Right atrium auricular region (tissue), 2 donors: ENCODE measurements at places on chromosomes 4 and X.

DNA sequence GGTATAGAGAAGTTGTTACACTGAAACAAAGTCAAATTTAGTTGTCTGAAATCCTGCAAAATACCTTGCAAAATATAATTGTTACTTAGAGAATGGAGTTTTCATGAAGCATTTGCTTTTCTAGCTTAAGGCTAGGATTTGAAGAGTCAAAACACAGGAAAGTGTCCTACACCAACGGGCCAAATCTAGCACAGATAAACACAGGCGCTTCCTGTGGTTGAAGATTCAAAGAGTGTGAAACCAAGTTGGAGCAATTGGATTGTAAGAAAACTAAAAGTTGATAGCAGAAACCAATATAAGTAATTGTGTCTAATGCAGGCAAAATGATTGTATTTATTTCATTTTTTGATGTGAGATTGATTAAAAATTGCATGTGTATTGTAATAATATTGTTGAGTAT is 2002.5 kb upstream of the TENM3 start:
- DNase-seq, result no peak

DNA sequence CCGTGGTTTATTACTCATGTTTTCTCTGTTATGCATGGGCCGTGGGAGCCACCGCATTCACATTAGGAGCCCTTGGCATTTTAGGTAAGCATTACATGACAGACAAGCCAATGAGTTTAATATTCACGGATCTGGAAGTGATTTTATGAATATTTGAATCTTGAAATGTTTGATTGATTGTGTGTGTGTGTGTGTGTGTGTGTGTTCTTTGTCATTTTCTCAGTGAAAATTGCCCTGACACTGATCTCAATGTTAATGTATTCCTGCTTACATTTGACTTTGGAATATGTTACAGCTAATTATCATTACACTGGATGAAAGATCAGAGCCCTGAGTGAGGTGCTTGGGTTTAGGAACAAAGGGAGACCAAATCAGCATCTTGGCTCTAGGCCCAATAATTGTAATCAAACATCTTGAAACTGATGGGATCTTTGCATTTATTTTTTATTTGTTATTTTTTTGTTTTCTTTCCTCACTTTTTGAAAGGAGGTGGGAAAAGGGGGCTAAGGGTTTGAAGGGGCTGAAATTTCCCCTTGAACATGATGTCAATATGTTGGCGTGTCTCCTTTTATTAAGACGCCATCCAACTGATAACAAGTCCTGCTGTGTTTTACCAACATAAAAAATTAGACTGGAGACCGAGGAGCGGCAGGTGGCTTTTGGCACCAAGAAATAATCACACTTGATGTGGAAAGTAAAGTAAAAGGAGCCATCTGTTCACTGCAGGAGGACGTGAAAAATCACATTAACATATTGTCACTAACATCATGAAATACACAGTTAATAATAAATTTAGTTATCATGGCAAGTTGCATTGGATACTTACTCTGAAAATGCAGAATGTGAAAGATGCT is 5.2 kb upstream of the GK2 start:
- DNase-seq, result no peak

GRCh38 chrX:95383778-95384177 is 1300.9 kb upstream of the DIAPH2 start:
- DNase-seq, result no peak

- DNase-seq, result no peak
Measured at GRCh38 chrX:115560211-115560977, 580 bp upstream of the PLS3 start.

GRCh38 chr4:1797861-1798579 is 4.9 kb downstream of the FGFR3 start:
- no peak for DNase-seq

DNA sequence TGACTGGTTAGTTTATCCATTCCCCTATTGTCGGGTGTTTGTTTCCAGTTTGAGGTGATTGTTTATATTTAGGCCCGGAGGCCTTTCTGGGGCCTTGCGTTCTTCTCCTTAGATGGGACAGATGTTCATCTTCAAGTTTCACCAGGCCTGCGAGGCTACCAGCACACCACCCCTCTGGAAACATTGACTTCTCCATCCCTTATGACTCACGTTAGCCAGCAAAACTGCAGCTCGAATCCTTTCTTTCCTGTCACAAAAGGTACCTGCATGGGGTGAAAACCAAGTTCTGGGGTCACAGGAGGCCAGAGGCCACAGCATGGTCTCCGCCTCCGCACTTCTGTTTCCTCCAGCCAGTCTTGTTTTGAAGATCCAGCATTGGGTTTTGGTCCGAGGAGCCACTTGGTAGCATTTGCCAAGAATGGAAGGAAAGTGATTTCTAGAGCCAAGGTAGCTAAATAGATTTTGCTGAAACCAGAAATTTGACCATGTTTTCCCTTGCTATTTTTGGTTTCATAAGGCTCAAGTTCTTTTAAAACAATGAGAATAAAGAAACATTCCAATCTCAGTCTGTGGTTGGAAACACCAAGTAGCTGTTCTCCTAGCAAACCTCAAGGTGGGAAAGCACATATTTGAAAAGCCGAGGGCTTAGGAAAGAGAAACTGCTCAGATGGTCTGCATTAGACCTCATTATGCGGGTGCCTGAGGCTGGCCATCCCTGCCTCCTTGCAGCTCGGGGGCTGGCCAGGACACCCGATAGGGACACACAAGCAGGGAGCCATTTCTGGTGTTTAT is 5.6 kb downstream of the NYX start:
- no peak for DNase-seq

- no peak for DNase-seq
Measured at GRCh38 chr4:77505275-77505957, 100.2 kb upstream of the CXCL13 start.

GRCh38 chr4:85607624-85608023 is 132.7 kb downstream of the ARHGAP24 start:
- DNase-seq, result no peak

DNA sequence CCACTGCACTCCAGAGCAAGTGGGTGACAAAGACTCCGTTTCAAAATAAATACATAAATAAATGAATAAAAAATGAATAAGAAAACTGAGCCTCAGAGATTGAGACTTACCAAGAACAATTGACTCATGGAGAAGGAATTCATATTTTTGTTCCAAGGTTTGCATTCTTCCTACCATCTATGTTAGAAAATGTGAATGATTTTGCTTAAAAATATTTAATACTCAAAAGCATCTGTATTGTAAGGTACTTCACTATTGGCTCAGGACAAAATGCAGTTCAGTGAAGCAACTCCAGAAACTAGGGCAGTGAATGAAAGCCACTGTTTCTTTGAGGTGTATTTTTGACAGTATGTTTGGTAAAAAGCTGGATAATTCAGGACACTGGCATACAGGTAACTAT is 54.1 kb downstream of the XAGE2 start:
- DNase-seq, result no peak

- no peak for DNase-seq
Measured at GRCh38 chr4:80173401-80173800, 23.9 kb upstream of the PRDM8 start.

- no peak for DNase-seq
Measured at GRCh38 chr4:170388255-170388654, 298.5 kb upstream of the AADAT start.

- DNase-seq, result no peak
Measured at GRCh38 chr4:123430031-123430430, 33.4 kb downstream of the SPRY1 start.

- DNase-seq, result no peak
Measured at GRCh38 chr4:36614011-36614410, 332.6 kb downstream of the DTHD1 start.

- DNase-seq, result peak; percentile 91
Measured at GRCh38 chr4:129545599-129546278, 449.8 kb downstream of the C4orf33 start.

- DNase-seq, result no peak
Measured at GRCh38 chr4:57039345-57039744, 60.6 kb downstream of the POLR2B start.

GRCh38 chr4:110165382-110166286 is 32.8 kb downstream of the ELOVL6 start:
- no peak for DNase-seq

- no peak for DNase-seq
Measured at GRCh38 chrX:130726661-130727060, 176.3 kb downstream of the ENOX2 start.

- no peak for DNase-seq
Measured at GRCh38 chr4:98608356-98608755, 50.1 kb downstream of the TSPAN5 start.

GRCh38 chr4:152166567-152166966 is 369.3 kb downstream of the FBXW7 start:
- DNase-seq, result no peak

DNA sequence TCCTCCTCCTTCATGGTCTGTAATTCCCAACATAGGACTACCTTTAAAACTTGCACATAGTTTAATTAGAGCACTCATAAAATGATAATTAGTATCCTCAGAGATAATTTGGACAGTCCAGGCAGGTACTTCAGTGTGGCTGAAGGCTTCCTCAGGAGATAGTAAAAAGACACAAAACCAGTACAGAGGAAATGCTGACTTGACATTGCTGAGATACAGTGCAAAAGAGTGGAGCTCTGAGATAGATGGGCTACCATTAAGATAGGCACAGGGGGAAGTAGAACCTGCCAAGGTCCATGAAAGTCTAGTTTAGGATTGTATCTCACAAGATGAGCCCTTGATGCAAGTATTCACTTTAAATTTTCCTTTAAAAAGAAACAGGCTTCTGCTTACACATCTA is 91.0 kb downstream of the USP9X start:
- DNase-seq, result no peak

- DNase-seq, result no peak
Measured at GRCh38 chr4:788636-789297, 37.2 kb downstream of the CPLX1 start.

DNA sequence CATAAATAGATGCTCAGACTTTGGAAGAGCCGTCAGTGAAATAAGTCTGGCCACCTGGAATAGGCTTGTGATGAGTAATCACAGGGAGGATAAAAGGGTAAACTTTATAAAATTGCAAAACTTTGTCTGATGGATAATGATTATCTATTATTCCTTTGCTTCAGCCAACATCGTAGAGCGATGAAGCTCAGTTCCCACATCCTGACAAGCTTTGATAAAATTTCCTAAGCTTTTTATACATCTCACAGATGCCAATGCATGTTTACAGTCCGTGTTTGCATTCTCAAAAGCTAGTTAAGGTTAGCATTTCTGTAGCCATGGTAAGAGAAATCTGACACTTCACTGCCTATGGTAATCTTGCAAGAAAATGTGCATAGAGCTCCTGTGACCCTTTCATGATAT is 15.4 kb upstream of the UGDH start:
- no peak for DNase-seq

GRCh38 chr4:19739101-19739651 is 512.5 kb upstream of the SLIT2 start:
- DNase-seq, result no peak

- DNase-seq, result no peak
Measured at GRCh38 chr4:128168701-128169100, 107.6 kb downstream of the LARP1B start.

- DNase-seq, result no peak
Measured at GRCh38 chrX:111568354-111568753, 56.9 kb downstream of the SERTM2 start.

- DNase-seq, result no peak
Measured at GRCh38 chr4:82500435-82501153, 61.2 kb downstream of the TMEM150C start.

DNA sequence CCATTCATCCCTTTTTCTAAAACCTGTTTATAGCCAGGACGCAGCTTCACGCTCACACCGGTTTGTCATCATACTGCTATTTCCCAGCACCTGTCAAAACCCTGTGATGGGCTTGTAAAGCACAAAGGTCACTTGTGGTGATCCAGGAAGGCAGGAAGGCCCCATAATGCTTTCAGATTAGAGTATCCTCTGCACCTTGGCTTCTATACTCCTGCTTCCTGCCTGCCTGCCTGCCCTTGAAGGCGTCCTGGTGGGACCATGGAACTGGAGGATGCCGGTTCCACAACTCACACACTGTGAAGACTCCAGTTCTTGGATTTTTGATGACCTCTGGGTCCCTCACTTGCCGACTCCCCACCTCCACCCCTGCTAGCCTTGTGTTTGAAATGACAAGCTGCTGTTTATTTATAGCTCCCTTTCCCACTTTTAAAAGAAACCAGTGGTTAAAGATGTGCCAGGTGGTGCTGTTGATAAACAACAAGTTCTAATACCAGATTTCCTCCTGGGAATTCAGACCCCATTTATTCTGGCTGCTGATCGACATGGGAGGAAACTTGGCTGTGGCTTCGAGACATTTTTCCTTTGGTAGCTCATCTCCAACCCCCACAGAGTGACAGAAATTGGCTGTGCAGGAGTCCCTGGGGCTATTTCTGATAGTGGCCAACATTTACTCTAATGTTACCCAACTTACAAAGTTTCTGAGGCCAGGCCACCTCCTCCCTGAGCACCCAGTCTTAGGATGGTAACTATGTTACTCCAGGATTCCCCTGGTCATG is 211.5 kb downstream of the KDR start:
- no peak for DNase-seq

DNA sequence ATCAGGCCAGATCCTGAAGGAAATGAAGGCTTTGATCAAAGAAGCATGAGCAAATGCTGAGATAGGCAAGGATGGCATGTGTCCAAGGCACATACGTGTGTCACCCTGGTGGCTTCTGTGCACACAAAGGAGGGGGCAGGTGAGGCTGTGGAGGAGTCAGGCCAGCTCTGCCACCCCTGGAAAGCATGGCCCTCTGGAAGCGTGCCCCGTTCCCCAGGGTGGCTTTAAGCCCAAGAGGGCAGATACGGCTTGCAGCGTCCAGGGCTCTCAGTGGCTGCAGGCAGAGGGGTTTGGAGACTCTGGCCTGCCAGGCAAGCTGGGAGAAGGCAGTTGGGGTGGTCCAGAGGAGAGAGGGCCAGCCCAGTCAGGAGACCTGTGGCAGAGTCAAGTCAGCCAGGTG is 25.6 kb downstream of the PNMA6E start:
- DNase-seq, result no peak

DNA sequence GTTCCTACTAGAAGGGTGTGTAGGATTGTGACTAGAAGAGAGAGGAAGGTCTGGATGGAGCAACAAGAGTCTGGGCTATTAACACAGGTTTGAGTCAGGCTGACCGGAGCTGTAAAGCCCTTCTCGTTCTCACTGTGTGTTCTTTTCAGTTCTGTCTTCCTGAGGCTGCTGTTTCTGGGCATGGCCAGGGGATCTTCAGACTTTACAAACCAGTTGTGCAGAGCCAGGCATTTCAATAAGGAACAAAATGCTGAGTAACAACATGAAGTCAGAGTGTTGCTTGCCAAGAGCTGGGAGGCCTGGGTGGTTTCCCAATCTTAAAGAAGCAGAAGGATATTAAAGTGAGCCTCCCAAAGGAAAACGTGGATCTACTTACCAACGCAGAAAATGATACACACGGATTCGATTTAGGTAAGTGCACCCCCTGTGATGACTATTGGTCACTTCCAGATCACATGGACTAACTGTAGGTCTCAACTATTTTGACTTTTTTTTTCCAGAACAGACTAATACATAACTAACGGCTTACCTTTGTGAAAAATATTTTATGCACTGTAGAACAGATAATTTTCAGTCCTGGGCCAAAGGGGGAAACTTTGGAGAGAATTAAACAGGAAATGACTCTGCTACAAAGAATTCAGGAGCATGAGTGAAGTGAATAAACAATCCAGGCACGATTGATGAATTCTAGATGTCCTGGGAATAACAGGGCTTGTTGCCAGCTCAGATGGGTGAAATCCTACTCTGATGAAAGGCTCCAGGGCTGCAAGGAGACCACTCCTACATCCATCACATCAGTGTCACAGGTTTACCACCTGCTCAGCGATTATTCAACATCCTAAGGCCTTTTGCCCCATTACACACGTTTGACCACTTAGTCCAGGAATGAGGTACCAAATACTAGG is 94.5 kb downstream of the ANXA3 start:
- peak; percentile 92 for DNase-seq

- DNase-seq, result no peak
Measured at GRCh38 chr4:85407546-85407945, 67.4 kb upstream of the ARHGAP24 start.

GRCh38 chrX:11239230-11239629 is 54.0 kb upstream of the AMELX start:
- no peak for DNase-seq
